Activated CD8-positive, alpha-beta T cell treated with anti-CD3 and anti-CD28 coated beads for 36 hours (primary cell): ENCODE measurements at places on chromosomes 7 and 10. TPM values are rescaled to one million over a fixed set of nuclear protein-coding genes. Genes with fewer than 3 reads are reported as not detected.

CLRN3 gene
- total RNA-seq, result not detected

MUC12 gene
- not detected for total RNA-seq

CALHM1 gene
- not detected for total RNA-seq

GIMAP6 gene
- 21.2 TPM for total RNA-seq

FANK1 gene
- total RNA-seq, result 0.58 TPM

VAX1 gene
- not detected for total RNA-seq

ASB4 gene
- total RNA-seq, result not detected

DMTF1 gene
- total RNA-seq, result 65.1 TPM

AFAP1L2 gene
- 4.9 TPM for total RNA-seq

SPDYE9 gene
- not detected for total RNA-seq

SOSTDC1 gene
- not detected for total RNA-seq

ASAH2 gene
- total RNA-seq, result 1.8 TPM

ACTL6B gene
- total RNA-seq, result not detected
